ENCODE measurements at places on chromosomes 16 and 17.

GRCh38 chr17:29205047-29205446, 24.8 kb upstream of the MYO18A start:
- DNase-seq: no peak

DNA sequence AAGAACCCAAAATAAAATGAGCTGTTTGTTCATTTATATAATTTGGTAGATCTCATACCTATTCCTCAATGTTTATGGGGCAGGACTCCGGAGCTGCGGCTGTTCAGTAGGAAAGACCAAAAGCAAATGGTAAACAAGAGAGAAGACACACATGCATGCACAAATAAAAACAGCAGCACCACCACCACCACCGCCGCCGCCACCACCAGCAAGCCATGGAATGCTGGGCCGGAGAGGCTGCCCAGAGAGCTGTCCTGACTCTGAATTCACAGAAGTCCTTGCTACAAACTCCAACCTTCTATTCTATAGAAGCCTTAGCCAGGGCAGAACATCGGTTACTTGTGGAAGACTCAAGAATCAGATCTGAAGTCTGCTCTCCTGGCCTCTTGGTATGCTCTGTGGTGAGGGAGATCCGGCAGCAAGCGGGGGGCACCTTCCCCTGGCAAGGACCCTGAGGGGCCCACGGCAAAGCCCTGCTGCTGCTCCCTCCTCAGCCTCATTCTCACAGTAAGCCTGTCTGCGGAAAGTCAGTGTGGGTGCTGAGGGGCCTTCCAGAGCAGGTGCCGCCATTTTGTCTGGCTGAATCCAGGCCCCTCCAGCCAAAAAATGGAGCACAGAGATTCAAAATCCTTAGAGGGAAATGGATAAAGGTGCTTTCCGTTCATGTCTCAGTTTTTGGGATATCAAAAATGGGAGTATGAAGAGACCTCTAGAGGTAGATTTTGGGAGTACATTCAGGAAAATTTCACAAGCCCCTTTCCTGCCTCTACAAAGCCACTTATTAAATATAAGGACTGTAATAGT, 6.4 kb upstream of the FOXJ1 start:
- DNase-seq: peak; percentile 45

- no peak for DNase-seq
Observed at GRCh38 chr16:19294156-19294649, 8.7 kb downstream of the CLEC19A start.

DNA sequence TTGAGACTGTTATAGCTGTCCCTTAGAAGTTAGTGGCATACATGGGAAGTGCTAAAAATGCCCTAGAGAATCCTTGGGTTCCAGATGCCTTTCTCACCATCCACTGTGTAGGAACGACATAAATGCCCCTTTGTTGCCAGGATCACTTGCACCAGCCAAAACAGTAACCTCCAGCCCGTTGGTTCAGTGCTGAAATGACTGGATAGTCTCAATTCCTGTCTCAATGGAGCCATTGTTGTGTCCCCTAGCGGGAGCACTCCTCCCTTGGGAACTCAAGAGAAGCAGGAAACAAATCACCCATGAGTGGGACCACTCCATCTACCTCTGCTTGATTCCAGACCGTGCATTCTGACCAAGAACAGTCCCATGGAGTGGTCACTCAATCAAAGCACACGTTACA, 23.1 kb downstream of the MPHOSPH6 start:
- no peak for DNase-seq

DNA sequence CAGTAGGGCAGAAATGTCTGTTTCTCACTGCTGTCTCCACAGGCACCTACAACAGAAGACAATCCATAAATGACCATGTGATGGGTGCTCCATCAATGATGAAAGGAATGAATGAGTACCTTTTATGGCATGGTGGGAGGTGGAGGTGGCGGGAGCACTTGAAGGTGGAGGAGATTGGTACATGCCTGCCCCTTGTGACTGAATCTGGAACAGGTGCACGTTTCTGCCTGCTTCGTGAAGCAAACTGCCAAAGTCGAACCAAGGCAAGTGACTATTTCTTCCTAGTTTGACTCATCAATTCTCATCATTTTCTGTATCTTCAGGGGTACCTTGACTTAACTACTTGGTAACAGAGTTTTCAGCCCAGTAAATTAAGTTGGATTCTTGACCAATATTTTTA, 25.4 kb downstream of the CDRT15 start:
- DNase-seq: no peak

- DNase-seq: no peak
Observed at GRCh38 chr17:75722076-75722475, 817 bp downstream of the ITGB4 start.

GRCh38 chr17:2025220-2025621, at the start of gene RTN4RL1:
Gene RTN4RL1, minus strand, starts transcription at chr17:2025334. Its CDS starts 469 bp downstream, at chr17:2024865.
- peak; percentile 61 for DNase-seq

GRCh38 chr17:70653850-70654249, 484.5 kb downstream of the KCNJ2 start:
- no peak for DNase-seq

- DNase-seq: no peak
Observed at GRCh38 chr17:81428948-81429774, 33.9 kb downstream of the BAHCC1 start.

DNA sequence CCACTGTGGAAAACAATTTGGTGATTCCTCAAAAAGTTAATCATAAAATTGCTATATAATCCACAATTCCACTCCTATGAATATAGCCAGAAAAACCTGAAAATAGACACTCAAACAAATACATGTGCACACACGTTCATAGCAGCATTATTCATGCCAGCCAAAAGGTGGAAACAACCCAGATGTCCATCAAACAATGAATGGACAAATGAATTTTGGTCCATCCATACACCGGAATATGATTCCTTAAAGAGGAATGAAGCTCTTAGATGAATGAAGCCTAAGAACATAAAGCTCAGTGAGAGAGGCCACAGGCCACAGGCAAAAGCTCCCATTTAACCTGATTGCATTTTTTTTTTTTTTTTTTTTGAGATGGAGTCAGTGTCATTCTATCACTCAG, 114.6 kb upstream of the TNRC6C start:
- DNase-seq: no peak

- no peak for DNase-seq
Observed at GRCh38 chr17:82674656-82675475, 23.6 kb downstream of the RAB40B start.

GRCh38 chr17:57565176-57565575, 179.9 kb downstream of the CCDC182 start:
- no peak for DNase-seq

GRCh38 chr16:83245061-83245460, 562.7 kb upstream of the HSBP1 start:
- DNase-seq: no peak
